ENCODE measurements at places on chromosomes 5 and 9.
A peak's percentile ranks its signal among the peaks of the same experiment; 100 is the strongest.

DNA sequence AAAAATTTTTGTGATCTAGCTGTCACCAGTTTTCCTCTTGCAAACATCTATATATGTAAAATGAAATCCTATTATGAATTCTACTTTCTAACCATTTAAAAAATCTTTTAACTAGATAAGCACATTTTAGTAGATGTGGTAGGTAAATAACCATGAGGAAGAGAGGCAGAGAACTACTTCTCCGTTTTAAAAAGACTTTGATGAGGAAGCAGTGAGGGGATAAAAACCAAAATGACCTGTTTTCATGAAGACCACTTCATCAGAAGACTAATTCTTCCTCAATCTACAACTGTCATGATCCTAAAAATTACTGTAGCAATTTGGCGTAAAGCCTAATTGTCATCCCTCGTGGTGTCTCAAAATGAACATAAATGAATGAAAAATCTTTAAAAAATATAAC is 15.7 kb upstream of the ERBIN start:
- no peak for DNase-seq

- no peak for DNase-seq
Observed at GRCh38 chr9:114507726-114508125, 2.5 kb upstream of the WHRN start.

- no peak for DNase-seq
Observed at GRCh38 chr9:23751633-23752032, 74.4 kb downstream of the ELAVL2 start.

DNA sequence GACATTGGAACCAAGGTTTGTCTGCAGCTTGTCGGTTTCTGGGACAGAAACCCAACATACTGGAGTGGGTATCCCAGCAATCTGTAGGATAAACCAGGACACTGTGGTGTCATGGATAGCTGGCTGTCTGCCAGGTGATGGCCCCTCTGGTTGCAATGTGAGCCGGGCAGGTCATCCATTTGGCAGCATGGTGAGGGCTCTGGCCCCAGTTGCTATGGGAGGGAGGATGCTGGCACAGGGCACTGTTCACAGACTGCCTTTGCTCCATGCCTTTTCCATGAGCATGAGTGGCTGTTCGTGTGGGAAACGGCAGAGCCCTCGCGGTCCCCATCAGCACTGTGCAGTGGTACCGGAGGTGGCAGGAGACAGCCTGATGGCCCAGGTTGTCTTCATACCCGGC is 6.4 kb downstream of the S1PR3 start:
- DNase-seq = no peak

DNA sequence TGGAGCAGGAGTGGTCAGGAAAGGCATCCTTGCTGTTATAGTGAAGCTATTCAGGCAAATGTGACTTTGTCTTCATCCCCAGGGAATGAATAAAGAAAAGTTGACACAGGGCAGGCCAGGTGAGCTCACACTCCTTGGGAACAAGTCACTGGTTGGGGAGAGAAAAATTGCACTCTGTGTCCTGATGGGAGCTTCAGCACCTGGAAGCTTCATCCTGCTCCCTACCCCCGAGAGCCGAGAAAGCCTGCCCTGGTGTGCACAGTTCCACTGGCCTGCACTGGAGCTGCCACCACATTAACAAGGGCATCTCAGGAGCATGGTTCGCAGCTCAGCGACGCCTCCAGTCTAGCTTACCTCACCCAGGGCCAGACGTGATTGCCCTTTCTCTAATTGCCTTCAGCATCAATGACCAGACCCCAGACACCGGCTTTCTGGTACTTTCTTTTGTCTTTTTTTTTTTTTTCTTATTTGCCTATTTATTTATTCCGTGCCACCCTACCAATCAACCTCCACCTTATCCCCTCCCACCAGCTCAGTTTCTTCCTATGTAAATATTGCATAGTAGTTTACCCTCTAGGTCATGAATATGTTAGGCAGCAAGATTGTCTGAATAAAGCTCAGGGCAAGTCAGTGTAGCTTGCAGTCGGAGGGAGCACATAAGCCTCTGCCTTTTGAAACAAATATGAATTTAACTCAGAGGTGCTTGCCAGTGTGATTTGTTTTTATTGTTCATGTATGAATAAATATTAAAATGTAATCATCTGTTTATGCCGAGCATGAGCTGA is 87.4 kb downstream of the DOCK2 start:
- DNase-seq = no peak

GRCh38 chr9:2621722-2622460 is at the start of gene VLDLR:
VLDLR (plus strand) TSS chr9:2621787; CDS start chr9:2622190, 403 bp downstream.
- no peak for DNase-seq

- no peak for DNase-seq
Observed at GRCh38 chr5:33398501-33398900, 42.3 kb upstream of the TARS1 start.

GRCh38 chr9:108083796-108084352 is 594.3 kb upstream of the KLF4 start:
- DNase-seq = no peak

DNA sequence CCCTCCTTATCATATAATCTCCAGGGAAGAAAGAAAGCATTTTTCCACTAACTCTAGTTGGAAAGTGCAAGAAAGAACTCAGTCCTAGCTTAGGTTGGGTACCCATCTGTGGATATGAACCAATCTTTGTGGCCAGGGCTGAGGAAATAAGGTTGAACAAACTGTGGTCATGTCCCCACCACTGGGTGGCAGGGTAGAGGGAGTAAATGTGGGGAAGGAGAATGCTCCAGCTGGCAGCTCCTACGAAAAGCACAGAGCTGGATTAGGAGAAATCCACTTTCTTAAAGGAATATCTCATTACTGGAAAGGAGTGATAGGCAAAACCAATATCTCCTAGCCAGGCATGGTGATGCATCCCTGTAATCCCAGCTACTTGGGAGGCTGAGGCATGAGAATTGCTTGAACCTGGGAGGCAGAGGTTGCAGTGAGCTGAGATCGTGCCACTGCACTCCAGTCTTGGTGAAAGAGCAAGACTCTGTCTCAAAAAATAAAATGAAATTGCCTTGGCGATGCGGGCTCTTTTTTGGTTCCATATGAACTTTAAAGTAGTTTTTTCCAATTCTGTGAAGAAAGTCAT is 175.1 kb downstream of the CCDC192 start:
- peak; percentile 35 for DNase-seq

DNA sequence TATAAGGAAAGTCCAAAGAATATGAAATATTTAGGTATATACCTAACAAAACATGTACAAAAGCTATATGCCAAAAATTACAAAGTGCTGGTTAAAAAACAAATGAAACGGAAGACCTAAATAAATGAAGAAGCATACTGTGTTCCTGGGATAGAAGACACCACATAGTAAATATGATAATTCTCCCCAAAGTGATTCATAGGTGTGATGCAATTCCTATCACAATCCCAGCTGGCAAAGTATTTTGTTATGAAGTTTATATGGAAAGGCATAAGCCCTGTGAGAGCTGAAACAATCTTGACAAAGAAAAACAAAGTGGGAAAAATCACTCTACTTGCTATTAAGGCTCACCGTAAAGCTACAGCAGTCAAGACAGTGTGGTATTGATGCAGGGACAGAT is 2.6 kb upstream of the SMIM23 start:
- DNase-seq = no peak

- no peak for DNase-seq
Observed at GRCh38 chr5:94802450-94802849, 184.0 kb downstream of the SLF1 start.

DNA sequence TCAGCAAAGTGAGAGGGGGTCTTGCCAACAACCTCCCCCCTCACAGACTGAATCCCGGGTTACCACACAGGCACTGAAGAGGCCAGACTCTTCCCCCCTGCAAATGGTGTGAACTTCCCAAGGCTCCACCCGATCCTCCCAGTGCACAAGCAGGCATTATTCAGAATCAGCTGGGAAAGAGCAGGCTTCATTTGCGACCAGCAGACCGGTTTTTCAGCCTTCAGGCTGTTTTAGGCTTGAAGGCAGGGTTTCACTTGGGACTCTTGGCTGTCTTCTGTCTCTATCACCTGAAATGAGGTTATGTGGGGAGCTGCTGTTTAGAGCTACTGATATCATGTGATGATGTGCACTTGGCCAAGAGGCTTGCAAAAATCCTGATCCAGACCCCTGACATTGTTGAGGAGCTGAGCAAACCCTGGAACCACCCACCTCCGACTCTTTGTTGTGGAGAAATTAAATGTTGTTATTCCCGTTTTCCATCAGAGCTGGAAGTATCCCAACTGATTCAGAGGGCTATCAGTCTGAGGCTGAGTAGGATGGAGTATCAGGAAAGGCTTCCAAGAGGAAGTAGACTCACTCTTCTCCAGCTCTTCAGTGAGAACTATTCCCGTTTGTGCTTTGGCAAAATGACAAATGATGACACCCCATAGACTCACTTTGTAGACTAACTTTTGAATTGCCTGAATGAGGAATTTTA is 63.3 kb upstream of the ZFR start:
- DNase-seq = peak; percentile 3

DNA sequence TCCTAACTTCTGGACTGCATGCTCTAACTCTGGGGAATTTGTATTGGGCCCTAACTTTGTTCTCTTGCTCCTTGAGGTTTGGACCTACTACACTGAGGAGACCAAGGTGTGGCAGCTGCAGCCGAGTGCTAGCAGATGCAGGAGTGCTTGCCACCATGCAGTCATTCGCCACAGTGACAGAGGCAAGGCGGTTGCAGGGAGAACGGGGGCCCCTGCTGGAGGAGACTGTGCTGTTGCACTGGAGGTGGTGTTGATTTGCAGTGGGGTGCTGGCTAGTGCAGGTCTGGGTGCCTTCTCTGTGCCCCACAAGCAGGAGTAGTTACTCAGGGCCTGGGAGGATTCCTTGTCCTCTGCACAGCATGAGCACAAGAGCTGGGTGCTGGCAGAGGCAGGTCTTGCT is 22.4 kb upstream of the DIRAS2 start:
- DNase-seq = no peak

GRCh38 chr9:126853667-126854066 is 6.8 kb upstream of the ZBTB34 start:
- DNase-seq = no peak

DNA sequence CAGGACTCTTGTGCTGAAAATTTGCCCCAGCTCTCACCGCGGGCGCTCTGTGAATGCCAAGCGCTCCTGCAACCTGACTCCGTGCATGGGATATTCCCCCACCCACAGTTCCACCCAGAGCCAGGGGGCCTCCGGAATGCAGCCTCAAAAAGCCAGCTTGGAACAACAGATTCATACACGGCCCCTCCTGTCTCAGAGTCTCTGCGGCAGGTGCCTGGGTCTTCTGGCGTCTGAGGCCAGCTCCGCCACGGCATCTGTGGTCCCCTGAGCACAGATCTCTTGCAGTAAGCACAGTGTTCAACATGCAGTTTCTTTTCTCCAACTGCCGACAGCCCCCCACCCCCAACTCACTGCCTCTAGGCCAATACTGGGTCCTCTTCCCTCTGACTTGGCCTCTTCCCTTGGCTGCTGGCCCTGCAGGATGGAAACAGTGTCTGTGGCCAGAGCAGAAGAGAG is 355.7 kb upstream of the IRX2 start:
- no peak for DNase-seq
